Activated CD4-positive, alpha-beta T cell treated with anti-CD3 and anti-CD28 coated beads for 24 hours (primary cell): ENCODE measurements at places on chromosomes 6 and 20.
A peak's percentile ranks its signal among the peaks of the same experiment; 100 is the strongest.

GRCh38 chr20:57392512-57393271 lies 1.5 kb downstream of the RBM38 start:
- DNase-seq = peak; percentile 47

- DNase-seq = no peak
These were observed 6.8 kb downstream of the TMEM63B start for GRCh38 chr6:44133981-44134711.

- DNase-seq = no peak
These were observed 57.6 kb upstream of the FOXP4 start for GRCh38 chr6:41488433-41489119.

DNA sequence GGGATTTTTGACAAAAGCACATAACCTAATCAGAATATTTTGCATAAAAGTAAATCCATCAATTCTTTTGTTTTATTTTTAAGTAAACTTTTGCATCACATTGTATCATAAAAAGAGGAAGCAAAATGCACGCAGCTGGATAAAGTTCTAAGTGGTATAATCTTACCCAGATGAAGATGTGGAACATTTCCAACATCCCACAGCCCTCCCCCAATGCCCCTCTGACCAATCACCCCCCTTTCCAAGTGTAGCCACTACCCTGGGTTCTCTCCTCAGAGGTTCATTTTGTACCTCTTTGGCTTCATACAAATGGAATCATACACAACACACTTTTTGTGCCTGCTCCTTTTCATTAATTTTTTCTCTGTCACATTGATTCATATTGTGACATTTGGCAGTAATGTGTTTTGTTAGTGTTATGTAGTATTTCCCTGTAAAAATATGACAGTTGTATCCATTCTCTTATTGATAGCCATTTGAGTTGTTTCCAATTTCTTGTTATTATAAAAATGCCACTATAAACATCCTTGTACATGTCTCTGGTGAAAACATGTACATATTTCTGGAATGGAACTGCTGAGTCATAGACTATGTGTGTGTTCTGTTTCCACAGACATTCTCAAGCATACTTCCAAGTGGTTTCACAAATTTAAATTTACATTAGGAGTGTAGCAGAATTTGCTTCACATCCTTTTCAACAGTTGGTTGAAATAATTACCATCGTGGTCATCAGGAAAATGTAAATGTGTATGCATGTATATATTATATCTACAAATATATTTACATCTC lies 92.9 kb upstream of the SYNDIG1 start:
- DNase-seq = no peak

- DNase-seq = no peak
These were observed 24.7 kb downstream of the FNDC1 start for GRCh38 chr6:159193923-159194322.

GRCh38 chr6:26359765-26360164 lies 5.2 kb upstream of the BTN3A2 start:
- no peak for DNase-seq

DNA sequence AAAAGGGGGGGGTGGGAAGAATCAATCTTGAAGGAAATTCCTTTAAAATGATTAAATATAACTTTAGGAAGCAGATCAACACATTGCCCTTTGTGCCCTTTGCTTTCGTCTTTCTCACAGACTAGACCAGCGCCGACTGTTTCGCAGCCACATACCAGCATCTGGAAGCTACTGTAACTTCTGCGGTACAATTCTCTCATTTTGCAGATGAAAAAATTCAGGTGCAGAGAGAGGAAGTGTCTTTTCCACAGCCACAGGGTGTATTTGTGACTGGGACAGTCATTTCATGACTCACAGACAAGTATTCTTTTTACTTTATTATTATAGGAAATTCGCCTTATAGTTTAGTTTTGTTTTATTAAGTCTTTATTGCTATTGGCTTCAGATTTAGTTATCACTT lies 84.2 kb downstream of the UST start:
- no peak for DNase-seq

DNA sequence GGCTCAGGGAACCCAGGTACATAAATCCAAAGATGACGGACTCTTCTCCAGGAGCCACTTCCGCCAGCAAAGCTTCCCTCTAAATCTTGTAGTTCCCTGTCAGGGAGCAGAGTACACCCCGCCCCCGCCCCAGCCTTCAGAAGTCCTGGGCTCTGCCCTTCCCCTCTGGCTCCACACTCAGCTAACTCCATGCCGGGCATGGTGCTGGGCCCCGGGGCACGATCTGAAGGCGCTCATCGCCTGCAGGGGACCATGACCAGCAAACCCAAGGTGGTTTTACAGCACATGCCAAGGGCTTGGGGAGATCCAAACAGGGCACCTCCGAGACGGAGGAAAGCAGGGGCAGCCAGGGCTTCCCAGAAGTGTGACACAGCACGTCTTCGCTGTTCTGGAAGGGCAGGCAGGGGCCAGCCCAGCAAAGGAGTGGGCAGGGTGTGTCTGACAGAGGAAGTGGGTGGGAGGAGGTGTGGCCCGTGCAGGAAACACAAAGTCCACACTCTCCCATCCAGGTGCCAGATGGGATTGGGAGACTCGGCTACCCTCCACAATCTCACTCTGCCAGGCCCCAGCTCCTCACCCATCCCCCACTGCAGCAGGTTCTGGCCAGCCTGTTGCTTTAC lies 41.6 kb upstream of the SLC22A2 start:
- no peak for DNase-seq

DNA sequence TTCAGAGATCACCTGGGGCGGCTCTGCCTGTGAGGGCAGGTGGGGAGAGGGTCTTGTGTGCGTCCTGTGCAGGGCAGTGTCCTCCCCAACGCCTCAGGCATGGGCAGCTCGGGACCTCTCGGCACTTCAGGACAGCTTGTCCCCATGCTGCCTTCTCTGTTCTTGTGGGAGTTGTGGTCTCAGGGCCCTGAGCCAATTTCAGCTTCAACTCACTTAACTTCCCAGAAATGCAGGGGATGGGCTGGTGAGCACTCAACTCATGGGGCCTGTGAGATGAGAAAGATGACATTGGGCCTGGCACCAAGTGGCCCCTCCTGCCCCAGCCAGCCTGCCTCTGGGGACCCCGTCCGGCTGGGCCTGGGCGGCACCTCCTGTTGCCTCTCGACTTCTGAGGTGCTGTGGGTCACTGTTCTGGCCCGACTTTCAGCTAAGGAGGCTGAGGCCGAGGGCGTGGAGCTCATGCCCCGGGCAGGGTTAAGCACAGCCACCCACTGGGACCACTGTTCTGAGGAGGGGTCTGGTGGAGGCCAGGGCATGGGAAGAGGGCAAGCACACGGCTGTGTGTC lies 6.7 kb downstream of the RGS19 start:
- DNase-seq = no peak

GRCh38 chr6:19836799-19837510 lies at the start of gene ID4:
Gene ID4 (plus strand): TSS chr6:19837370. CDS start chr6:19837755, 385 bp downstream.
- DNase-seq = no peak

DNA sequence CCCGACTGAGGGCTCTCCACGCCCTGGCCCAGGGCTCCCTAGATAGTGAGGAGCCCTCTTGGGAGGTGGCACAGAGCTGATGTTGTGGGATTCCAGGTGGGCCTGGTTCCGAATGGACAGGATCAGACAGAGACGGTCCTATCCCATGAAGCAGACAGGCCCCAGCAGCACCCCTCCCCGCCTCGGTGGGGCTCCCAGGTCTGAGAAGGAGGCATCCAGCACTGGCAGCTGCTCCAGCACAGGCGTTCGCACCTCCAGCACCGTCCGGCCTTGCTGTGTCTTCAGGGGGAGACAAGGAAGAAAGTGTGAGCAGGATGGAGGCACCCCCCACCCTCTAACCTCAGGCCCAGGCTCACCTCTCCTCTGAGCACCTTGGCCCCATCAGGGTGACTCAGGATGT lies 28.7 kb downstream of the COL11A2 start:
- DNase-seq = no peak

DNA sequence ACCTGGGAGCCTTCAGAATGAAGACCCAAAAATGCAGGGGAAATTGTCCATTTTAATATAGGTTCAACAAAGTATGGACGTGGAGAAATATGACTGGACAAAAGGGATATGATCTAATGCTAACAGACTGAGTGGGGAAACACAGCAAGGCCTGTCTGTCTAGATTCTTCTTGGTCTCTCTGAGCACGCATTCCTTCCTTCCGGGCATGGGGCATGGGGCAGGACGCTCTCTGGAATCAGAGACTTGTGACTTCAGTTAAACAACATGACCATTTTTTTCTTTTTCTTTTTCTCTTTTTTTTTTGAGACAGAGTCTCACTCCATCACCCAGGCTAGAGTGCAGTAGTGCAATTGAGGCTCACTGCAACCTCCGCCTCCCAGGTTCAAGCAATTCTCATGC lies 31.9 kb downstream of the ZBTB2 start:
- DNase-seq = no peak

DNA sequence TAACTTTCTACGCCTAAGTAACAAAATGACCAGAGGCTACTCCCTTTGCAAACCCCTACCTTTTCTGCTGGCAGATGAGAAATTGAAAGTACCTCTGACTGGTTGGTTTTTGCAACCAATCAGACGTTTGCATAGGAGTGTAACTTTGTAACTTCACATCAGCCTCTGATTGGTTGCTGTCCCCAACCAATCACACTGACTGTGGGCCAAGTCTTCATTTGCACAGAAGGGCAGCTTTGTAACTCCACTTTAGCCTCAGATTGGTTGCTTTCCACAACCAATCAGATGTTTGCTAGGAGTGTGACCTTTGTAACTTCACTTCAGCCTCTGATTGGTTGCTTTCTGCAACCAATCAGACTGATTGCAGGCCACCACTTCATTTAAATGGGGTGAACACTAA lies 89.1 kb downstream of the ME1 start:
- DNase-seq = no peak

DNA sequence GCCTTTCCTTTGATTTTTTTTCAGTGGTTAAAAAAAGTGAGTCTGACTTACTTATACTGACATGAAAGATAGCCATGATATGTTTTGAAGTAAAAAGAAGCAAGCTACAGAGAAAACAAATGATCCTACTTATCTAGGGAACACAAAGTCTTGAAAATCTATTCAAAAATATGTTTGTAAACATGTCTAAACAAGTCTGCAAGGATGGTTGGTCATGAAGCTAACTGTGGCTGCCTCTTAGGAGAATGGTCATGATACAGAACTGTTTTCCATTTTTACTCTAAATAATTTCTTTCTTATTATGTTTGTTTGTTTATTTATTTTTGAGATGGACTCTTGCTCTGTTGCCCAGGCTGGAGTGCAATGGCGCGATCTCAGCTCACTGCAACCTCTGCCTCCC lies 21.5 kb downstream of the FERMT1 start:
- DNase-seq = no peak

DNA sequence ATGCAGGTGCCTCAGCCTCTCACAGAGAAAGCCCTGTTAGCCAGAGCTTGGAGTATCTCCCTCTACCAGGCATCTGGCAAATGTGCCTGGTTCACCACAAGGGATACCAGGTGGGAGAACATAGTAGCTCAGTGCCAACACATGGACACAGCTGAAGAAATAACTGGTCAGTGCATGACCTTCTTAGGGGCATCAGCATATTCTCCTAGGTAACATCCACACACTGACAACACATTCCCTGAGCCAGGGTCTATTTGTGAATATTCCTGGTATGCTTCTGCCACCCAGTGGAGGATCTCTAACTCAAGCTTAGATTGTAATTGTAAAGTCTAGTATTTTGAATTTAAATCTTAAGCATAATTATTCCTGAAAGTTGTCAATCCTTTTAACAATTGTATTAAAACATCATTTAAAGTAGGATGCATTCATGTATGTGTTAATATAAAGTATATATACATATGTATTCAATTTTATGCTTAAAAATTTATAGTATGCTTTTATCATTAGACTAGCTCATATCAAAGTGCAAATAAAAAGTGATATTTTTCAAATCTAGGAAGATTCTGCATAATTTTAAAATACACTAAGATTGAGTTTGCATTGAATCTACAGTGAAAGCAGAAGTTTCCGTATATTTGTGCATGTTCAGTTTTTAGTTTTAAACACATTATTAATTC lies 45.3 kb upstream of the COL21A1 start:
- DNase-seq = no peak

DNA sequence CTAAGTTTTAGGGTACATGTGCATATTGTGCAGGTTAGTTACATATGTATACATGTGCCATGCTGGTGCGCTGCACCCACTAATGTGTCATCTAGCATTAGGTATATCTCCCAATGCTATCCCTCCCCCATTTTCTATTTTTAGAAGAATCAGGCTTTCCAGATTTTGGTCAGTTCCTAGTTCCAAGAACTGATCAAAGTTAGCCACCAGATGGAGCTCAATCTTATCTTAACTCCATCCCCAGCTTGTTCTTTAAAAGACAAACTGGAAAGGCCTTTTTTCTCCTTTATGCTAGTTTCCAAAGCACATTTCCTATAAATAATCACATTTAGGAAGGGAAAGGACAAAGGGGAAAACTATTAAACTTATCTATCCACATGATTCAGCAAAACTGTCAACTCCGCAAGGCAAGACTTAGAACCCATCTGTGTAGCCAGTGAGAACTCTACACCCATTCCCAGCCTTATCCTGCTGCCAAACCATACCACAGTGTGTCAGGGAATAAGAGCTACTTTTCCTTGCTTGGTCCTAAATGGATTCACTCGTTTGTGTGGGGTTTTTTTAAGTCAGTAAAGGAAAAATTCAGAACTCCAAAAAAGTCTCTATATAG lies 22.8 kb upstream of the KHDC1 start:
- no peak for DNase-seq

- DNase-seq = no peak
These were observed 103.0 kb upstream of the KCNK16 start for GRCh38 chr6:39425346-39426072.

- no peak for DNase-seq
These were observed 38.7 kb downstream of the NCR2 start for GRCh38 chr6:41373919-41374617.

- DNase-seq = no peak
These were observed 5.0 kb downstream of the KIF3B start for GRCh38 chr20:32282461-32282860.

GRCh38 chr20:3710703-3711483 lies 1.5 kb downstream of the SIGLEC1 start:
- DNase-seq = peak; percentile 64

GRCh38 chr6:150254770-150255169 lies 111.9 kb downstream of the PPP1R14C start:
- DNase-seq = no peak

- DNase-seq = no peak
These were observed 117.5 kb upstream of the SIRPG start for GRCh38 chr20:1775117-1775516.
